Right lobe of liver (tissue), 6 donors: ENCODE measurements at places on chromosomes 3 and 15. TPM values are rescaled to one million over a fixed set of nuclear protein-coding genes. Genes with fewer than 3 reads are reported as not detected.

PFN2 gene
- 3.7 TPM for total RNA-seq

DCBLD2 gene
- total RNA-seq = 10.2 TPM

ROBO2 gene
- 0.07 TPM for total RNA-seq

RETNLB gene
- total RNA-seq = not detected

SPATA12 gene
- total RNA-seq = not detected

ZPLD1 gene
- 0.07 TPM for total RNA-seq

LRRC28 gene
- total RNA-seq = 29.1 TPM

SLC9C1 gene
- total RNA-seq = not detected

CTXN2 gene
- total RNA-seq = not detected

ALAS1 gene
- total RNA-seq = 218 TPM

IL5RA gene
- not detected for total RNA-seq

LRRK1 gene
- total RNA-seq = 1.7 TPM

FEZF2 gene
- total RNA-seq = not detected

OR4F15 gene
- not detected for total RNA-seq

ARHGAP31 gene
- total RNA-seq = 5.5 TPM

ROBO1 gene
- total RNA-seq = 4.3 TPM

CPN2 gene
- 304 TPM for total RNA-seq

TRAT1 gene
- not detected for total RNA-seq

ACTC1 gene
- total RNA-seq = not detected

ZNF717 gene
- total RNA-seq = 8.0 TPM

GOLGA8T gene
- total RNA-seq = 0.27 TPM

TGM4 gene
- not detected for total RNA-seq

SCN11A gene
- 0.18 TPM for total RNA-seq

PPCDC gene
- 8.3 TPM for total RNA-seq
